Activated CD8-positive, alpha-beta memory T cell treated with anti-CD3 and anti-CD28 coated beads for 1 hour (primary cell): ENCODE measurements at places on chromosomes 3 and 15.

DNA sequence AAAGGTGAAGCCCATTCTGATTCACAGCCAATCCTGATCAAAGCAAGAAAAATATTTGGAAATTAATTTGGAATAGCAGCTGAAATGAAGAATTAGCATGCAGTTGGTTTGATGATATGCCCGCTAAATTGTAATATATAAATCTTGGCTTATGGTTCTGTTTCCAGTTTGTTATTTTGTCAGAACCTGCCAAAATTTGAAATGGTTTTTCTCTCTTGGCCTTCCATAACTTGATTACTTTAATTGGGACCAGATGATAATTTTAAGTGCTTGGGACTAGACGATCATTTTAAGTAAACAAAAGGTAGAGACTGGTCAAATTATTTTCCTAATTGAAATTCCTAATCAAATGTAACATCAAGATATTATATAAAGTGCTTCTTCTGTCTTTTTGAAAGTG lies 842.4 kb downstream of the TBL1XR1 start:
- no peak for DNase-seq

DNA sequence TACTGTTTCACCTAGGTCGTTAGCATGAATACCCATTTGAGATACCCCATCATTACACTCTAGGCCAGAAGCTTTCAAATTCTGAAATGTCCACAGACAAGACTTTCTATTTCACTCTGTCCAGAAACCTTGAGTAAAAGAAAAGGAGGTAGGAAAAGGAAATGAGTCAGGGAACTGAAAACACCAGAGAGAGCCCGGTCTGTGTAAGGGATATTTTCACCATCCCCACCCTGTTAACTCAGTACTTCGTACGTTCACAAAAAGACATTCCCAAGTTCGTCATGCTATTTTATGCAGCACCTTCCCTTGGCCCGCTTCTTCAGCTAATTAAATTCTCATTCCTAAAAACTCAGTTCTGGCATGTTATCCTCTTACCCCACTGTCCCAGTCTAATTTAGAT lies 89.4 kb upstream of the SOX2 start:
- DNase-seq, result no peak

GRCh38 chr3:24622696-24623225 lies 128.1 kb upstream of the THRB start:
- no peak for DNase-seq

DNA sequence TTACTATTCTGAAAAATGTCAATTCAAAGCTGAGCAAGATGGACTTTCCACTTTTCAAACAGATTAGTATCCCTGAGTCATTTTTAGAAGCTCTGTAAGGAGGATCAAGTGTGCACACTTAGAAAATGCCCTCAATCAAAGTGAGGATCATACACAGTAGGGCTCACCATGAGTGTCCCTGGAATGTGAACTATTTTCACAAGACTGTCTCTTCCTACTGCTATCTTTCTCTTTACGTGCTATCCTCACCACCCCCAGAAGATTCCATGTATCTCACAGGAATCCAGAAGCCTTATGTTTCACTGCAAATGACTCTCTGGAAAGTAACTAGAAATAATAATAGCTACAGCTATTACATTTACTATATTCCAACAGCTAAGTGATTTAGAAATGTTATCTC lies 349.9 kb upstream of the TGFBR2 start:
- no peak for DNase-seq

- no peak for DNase-seq
Observed at GRCh38 chr3:69212411-69213160, 90.2 kb upstream of the LMOD3 start.

GRCh38 chr3:178736300-178736699 lies 200.1 kb downstream of the KCNMB2 start:
- DNase-seq, result no peak

GRCh38 chr3:151644020-151644620 lies 89.6 kb upstream of the AADACL2 start:
- no peak for DNase-seq

DNA sequence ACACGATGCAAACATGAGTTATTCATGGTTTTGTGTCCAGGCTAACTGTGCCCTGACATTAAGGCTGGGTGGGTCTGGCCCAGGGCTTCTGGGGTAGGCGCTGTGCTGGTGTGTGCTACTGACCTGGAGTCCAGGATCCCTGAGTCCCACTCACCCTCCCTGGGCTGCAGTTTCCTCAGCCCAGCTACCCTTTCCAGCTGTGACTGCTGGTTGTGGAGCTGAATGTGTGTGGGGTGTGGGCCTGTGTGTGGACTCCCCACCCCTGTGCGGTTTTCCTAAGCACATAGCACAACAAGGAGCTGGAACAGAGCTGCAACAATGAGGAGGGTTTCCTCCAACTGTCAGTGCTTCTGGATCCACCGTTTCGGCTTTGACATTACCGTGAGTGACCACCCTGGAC lies 38.0 kb downstream of the SMAD3 start:
- DNase-seq, result no peak

GRCh38 chr3:10570196-10570946 lies 65.0 kb upstream of the ATP2B2 start:
- no peak for DNase-seq

GRCh38 chr3:195847055-195847950 lies 35.6 kb upstream of the MUC4 start:
- DNase-seq, result no peak

DNA sequence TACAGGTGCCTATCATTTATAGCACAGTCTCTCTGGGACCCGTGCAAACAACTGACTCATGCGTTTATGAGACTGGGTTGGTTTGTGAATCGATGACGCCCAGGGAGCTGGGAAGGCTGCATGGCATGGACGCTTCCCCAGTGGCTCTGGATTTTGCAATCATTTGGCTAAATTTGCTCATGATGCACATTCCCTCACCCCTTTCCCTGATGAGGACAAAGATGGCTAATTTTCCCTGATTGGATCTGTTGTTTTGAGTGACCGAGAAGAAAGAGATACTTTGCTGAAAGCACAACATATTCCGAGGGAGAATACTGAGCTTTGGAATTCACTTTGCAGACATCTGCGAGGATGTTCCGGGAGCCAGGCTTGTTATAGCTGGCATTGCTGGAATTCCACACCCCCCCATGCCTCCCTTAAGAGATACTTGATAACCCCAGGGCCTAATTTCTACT lies 51.1 kb downstream of the CGNL1 start:
- no peak for DNase-seq
